ENCODE measurements at places on chromosomes 7 and 10.
A peak's percentile ranks its signal among the peaks of the same experiment; 100 is the strongest.

- no peak for DNase-seq
Measured at GRCh38 chr10:97718659-97719142, 5.2 kb downstream of the MARVELD1 start.

- no peak for DNase-seq
Measured at GRCh38 chr10:119233821-119234220, 26.4 kb downstream of the GRK5 start.

DNA sequence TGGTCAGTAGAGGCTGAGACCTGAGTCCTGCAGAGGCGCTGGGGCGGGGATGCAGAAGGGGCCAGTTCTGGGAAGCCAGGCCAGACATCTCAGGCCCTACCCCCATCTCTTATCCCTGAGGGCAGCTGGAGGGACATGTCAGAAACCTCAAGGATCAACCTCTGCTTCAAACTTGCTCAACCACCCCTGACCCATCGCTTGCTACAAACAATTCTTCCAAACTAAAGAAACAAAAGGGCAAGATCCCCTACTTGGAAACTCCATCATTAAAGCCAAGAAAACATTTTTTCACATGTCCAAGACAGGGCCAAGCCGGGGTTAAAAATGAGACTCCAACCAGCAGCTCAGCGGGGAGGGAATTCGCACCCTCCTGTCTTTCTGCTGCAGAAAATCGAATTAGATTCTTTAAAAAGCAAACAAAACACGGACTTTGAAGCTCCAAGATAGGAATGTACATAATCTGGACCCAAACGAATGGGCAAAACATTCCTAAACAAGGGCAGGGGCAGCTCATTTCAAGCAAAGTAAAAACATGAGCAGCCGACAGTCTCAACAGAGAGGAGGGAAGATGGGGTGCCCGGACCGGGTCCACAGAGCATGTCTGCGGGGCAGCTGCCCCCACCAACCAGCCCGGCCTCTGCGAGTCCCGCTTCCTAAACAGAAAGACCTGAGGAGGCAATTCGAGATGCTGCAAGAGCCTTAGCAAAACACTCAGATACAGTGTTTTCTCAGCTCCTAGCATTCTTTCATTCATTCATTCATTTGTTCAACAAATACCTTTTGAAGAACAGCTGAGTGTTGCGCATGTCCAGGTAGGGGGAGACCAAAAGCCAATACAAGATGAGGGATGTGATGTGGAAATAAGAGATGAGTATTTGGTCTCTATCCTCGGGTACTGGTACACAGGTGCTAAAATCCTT, 44.8 kb downstream of the CHST15 start:
- DNase-seq = no peak

- peak; percentile 48 for DNase-seq
Measured at GRCh38 chr10:3741688-3742461, 43.1 kb downstream of the KLF6 start.

GRCh38 chr7:155644971-155645509, 579 bp downstream of the RBM33 start:
- peak; percentile 69 for DNase-seq

GRCh38 chr10:126854726-126855495, 50.3 kb upstream of the DOCK1 start:
- no peak for DNase-seq

All from AG20443 (cell line).